ENCODE measurements at places on chromosomes 6 and 20.

DNA sequence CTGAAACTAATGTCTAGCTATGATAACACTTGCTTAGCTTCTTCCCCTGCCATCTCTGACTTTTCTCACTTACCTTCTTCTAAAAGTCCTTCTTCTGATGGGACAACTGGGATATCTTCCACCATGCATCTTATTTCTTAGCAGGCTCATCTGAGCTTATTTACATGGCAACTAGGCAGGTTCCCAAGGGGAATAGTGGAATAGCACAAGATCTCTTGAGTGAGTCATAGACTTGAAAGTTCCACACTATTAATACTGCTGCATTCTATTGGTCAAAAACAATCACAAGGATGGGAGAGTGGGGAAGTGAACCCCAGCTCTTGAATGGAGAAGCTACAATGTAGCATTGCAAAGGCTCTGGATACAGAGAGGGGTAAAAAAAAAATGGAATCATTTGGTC, 142.1 kb downstream of the HAO1 start:
- DNase-seq = no peak

DNA sequence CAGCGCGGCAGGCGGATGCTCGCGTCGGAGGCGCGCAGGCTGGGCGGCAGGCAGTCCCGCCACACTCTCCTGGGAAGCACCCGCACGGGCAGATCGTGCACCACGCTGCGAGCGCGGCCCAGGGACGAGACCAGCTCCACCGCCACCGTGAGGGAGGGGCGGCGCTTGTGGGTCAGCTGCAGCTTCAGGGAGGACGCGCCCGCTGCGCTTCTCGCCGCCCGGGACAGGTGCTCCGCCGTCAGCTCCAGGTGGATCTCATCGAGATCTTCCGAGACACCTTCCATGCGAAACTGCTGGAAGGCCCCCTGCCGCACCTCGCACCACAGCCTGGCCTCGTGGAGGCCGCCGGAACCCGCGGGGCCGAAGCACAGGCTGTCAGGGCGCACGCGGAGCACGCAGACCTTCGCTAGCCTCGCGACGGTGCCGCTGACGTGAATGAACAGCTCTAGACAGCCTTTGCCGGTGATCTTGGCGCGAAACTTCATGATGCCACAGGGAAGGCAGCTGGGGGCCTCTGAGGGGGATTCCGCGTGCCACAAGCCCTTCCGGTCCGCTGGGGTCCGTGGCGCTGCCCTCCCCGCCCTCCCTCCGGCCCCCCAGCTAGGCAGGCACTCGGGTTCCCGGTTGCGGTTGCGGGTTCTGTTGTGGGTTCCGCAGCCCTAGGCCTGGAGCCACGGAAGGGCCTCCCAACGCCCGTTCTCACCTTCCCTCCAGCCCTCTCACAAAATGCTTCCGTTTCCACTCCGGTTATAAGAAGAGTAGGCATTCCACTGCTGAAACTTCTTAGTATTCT, at the start of gene HUS1B:
Gene HUS1B (minus strand): TSS at position 641 of the 793 bp plus-strand sequence. CDS start 156 bp downstream, at position 485.
- no peak for DNase-seq

GRCh38 chr6:64258752-64259151, 623.1 kb downstream of the PHF3 start:
- DNase-seq = no peak

- no peak for DNase-seq
These were observed 132.7 kb downstream of the EDN1 start for GRCh38 chr6:12422848-12423247.

DNA sequence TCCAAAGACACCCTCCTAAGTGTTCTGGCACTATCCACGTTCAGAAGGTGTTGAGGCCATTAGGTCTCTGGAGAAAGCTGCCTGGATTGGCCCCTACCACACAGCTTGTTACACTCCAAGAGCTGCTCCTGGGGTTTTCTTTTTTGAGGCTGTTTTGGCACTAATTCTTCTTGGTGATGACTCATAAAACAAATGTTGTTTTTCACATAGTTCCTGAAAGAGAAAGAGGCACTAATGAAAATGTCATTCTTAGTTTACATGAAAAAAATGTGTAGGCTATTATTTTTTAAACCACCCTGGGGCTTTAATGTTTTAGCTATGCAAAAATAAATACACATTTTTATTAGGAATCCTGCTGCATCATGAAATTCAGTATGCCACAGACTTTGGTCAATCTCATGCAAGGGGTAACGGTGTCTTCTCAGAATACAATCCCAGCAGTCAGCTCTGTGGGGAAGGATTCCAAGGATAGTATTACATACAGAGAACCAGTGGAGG, 38.1 kb downstream of the TBPL1 start:
- no peak for DNase-seq

DNA sequence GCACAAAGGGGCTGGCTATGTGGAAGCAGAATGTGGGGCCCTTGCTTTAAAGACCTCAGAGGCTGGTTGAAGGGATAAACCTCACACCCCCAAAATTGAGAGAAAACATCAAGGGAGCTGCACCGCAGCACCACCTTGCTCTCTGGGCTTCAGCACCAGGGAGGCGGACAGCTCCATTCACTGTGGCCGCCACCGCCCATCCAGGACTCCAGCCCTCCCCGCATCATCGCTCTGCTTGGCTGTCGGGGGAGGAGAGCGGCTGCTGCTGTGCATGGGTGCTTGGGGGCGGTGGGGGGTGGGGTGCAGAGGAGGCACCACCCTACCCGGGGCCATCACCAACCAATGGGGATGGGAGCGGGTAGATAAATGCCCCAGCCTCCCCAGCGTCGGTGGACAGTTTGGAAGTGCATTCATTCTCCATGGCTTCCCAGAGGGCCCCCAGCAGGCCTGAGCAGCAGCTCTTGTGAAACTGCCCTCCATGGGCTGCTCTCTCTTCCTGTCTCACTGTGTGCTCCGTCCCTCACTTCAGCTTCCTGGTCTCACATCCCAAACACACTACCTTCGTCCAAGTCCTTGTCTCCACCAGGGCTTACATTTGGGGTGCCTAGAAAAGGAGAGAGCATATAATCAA, 75.7 kb upstream of the BHLHE23 start:
- no peak for DNase-seq

DNA sequence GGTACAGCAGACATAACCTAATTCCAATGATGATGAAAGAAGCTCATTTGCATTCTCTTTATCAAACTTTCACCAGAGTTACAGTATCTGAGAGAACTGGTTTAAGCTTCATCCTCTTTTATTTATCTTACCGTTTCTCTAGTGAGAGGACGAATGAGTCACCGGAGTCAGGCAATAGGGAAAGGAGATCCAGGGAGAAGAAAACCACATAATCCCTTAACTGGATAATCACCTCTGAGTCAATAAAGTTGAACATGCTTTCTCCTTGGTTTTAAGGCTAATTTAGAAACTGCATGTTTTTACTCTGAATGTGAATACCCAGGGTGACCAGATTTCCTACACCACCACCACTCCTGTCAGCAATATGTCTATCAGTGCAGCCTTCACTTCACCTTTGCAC, 313.7 kb upstream of the TBX18 start:
- DNase-seq = no peak

DNA sequence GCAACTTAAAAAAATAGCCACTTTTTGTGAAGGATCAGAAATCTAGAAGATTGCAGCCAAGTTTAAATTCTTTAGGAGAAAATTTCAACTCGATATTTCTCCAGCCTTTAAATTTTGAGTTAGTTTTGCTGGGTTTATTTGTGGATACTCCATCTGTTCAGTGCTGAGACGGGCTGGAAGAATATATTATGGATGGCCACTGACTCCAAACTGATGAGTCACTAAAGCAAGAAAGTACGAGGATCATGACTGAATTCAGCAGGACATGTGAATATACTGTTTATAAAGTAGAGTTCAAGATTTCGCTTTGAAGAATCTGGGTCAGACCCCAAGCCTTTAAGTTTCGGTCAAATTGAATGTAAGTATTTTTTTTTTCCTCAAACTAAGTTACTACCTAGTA, 199.5 kb downstream of the ADGRB3 start:
- DNase-seq = no peak

DNA sequence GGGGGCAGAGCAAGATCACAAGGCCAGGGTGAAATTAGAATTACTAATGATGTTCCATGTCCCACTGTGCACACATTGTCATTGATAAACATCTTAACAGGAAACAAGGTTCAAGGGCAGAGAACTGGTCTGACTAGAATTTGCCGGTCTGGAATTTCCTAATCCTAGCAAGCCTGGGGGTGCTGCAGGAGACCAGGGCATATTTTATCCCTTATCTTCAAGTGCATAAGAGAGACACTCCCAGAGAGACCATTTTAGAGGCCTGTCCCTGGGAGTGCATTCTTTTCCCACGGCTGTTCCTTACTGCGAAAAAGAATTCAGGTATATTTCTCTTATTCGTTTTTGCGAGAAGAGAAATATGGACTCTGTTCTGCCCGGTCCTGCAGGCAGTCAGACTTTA, 41.5 kb downstream of the CD83 start:
- no peak for DNase-seq

GRCh38 chr20:39910536-39910935, 778.5 kb downstream of the MAFB start:
- no peak for DNase-seq

DNA sequence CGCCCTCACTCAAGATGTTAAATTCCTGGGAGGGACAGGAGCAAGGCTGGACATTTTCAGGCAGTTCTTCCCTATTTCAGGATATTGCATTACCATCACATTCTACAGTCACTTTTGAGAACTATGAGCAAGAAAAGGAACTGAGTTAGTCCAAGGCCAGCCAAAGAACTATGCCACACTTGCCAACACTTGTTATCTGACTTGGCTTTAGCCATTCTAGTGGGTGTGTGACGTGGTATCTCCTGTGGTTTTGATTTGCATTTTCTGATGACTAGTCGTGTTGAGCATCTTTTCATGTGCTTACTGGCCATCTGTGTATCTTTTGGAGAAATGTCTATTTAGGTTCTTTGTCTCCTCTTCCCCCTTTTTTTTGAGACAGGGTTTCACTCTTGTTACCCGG, 12.0 kb downstream of the XRN2 start:
- DNase-seq = no peak

DNA sequence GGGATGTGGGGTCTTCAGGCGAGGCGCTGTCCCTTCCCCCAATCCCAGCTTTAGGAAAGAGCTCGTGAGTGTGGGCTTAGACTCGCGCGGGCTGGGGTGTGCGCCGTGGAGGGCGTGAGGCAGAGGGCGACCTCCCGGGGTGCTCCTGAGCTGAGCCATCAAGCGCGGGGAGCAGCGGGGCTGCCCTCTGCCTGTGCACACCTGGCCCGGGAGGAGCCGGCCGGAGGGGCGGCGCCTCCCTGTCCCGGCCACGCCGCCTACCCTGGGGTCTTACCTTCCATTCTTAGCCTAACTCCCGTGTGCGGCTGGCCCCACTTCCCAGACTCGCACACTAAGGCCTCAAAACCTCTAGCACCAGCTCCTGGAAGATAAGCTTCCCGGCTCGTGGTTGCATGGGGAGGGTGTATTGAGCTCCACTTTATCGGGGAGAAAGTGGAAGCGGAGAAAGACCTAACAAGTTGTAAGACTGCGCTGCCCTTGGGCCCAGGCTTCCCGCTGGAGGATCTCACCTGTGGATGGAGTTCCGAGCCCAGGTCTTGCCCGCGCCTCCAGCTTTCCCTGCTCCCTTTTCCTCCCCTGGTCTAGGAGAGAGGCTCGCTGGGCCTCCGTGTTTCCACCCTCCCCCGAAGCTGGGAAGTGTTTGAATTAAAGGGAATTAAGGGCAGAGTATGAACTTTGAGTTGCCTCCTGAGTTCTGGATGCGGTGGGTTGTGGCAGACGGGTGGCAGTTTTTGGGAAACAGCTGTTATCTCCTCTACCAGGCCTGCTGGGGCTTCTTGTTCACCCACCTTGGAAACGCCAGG, 1.2 kb downstream of the DNMT3B start:
- DNase-seq = no peak

- no peak for DNase-seq
These were observed 15.5 kb downstream of the MRPS18A start for GRCh38 chr6:43671801-43672690.

DNA sequence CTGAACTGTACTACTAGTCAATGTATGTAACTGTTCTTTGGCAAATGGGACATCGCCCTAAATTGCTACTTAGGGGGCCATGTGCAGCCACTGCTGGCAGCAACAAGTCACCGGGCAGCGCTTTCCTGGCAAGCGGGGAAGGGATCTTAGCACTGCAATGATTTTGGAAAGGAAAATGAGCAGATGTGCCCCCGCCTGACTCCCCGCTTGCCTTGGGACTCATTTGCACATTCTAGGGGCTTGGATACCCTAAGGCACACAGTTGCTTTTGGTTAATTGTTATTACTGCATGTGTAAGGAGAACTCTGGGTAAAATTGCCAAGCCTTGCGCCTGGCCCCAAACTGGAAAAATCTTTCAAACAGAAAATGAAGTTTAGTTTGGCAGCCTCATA, 32.2 kb downstream of the CD83 start:
- DNase-seq = no peak

Data from stimulated activated CD8-positive, alpha-beta memory T cell treated with anti-CD3 and anti-CD28 coated beads, Interleukin-2, amount 100 ng/mL, for 1 hour (primary cell).